T-helper 1 cell (primary cell): ENCODE measurements at places on chromosomes 2 and 18.

- no peak for DNase-seq
These were observed 32.6 kb upstream of the AGPS start for GRCh38 chr2:177359836-177360595.

GRCh38 chr2:52880872-52881271, 886.7 kb upstream of the CHAC2 start:
- no peak for DNase-seq

- no peak for DNase-seq
These were observed 309.0 kb upstream of the GULP1 start for GRCh38 chr2:187982668-187983067.

GRCh38 chr18:32469190-32469651, 1.5 kb downstream of the GAREM1 start:
- no peak for DNase-seq

DNA sequence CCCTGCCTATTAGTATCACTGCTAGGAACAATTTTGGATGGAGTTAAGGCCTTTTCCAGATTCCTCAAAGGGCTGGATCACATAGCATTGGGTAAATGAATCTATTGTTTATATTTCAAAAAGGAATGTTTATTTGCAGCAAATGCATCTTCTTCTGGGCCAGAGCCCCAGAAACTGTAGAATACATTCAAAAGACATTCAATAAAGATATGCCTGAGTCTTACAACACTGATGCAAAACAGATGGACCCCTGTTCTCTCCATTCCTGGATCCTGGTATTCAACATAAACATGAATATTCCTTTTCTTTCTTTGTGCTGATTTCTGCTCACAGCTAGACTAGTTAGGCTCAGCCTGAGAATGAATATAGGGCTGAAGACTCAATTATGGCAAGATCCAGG, 227.2 kb upstream of the KLHL29 start:
- no peak for DNase-seq

- DNase-seq: no peak
These were observed 17.3 kb downstream of the EN1 start for GRCh38 chr2:118830118-118830517.

- DNase-seq: no peak
These were observed 49.4 kb downstream of the PLEKHM3 start for GRCh38 chr2:207975921-207976320.

DNA sequence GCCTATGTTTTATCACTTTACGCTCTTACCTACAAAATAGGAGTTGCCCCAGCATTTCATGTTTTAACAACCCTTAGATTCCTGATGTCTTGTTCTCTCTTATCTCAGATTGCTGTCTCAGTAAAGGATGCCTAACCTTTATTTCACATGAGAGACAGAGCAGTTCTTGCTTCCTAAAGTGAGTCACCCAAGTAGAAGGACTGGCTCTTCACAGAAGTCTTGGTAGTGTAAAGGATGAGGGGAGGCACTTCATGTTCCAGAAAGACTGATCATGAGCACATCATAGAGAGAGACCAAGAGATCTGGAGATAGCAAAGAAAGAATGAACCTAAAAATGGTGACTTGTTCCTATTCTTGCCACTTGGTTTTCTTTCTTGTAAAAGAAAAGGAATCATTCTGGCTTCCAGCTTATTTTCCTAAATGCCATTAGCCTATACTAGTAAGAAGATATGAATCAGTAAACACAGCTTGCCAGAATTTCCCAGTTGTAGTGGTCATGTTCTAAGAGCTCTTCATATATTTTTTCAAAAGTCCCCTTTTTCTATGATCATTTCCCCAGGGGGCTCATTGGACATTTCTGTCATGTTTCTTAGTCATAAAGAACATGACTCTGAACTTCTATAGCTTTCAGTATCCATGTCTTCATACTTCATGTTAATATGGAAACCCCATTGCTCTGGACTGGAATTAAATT, 54.9 kb downstream of the MAPRE2 start:
- no peak for DNase-seq

- DNase-seq: no peak
These were observed 385.9 kb upstream of the CYRIA start for GRCh38 chr2:17051538-17051937.

DNA sequence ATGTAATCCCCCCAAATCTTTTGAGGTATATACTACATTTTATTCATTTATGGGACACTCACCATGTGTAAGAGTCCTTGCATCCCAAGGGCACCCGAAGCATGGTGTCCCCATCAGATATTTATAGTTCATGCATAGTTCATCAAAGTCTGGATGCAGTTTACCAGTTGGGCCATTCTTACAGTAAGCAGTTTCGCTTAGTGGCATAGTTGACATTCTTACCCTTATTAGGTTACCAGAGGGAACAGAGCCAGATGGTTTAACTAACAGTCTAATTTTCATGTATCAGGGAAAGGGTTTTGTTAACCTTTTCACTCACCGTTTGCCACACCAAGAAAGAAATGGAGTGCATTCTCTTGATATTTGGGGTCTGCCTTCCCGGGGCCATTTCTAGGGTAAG, 7.1 kb downstream of the ZNF407 start:
- DNase-seq: no peak

DNA sequence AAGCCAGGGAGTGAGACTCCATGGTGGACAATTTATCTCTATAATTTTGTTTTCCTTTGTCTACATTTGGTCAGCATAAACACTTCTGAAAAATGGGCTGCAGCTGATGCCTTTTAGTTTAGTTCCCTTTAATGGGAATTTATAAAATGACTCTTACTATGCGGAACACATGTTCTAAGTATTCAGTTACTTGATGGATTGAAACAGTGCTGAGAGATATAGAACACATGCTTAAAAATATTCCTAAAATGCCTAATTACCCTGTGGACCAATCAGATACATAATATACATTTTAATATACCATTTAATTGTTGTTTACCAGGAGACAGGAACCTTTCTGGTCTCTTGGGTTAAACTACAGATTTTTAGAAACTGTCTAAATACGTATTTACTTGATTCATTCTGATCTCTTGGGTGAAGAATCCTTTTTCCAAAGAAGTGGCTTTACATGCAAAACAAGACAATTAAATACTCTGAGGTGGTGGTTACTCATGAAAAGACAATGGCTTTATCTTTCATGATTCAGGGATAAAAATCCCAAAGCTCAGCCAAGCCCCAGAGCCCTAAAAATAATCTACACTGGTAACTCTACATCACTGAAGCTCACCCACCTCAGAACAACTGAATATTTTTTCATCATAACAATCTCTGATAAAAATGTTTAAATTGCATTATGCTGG, 128.1 kb upstream of the SERTAD2 start:
- DNase-seq: no peak

DNA sequence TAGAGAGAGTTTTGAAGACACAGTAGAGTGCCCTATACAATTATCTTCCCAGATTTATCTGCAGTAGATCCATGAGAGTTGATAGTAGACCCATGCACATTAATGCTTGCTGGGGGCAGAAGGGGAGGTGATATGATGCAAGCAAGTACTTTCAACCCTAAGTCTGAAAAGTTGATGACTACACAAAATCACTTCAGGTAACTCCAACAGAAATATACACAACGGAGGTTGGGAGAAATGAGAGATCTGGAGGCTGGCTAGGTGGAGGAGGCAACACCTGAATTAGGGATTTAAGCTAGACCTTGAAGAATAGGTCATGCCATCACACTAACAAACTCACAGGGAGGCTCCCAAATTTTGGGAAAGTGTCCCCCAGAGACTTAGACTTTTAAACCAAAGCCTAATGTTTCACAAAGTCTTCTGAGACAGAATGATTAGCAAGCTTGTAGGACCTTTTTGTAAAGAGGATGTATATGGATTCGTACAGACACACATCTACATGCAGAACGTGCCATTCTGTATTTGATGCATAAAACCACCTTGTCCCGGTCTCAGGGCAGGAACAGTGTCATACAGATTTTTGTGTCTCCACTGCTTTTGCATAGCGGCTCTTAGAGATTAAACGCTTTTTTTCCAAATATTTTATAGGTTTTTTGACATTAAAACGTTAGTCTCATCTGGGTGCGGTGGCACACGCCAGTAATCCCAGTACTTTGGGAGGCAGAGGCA, 937 bp upstream of the STAMBP start:
- no peak for DNase-seq

GRCh38 chr18:41647914-41648313, 307.1 kb upstream of the PIK3C3 start:
- no peak for DNase-seq

GRCh38 chr2:45275806-45276205, 266.6 kb upstream of the SIX2 start:
- no peak for DNase-seq

GRCh38 chr18:55339990-55340389, 248.0 kb downstream of the TCF4 start:
- DNase-seq: no peak

GRCh38 chr18:36608107-36608506, 220.7 kb downstream of the TPGS2 start:
- DNase-seq: no peak

DNA sequence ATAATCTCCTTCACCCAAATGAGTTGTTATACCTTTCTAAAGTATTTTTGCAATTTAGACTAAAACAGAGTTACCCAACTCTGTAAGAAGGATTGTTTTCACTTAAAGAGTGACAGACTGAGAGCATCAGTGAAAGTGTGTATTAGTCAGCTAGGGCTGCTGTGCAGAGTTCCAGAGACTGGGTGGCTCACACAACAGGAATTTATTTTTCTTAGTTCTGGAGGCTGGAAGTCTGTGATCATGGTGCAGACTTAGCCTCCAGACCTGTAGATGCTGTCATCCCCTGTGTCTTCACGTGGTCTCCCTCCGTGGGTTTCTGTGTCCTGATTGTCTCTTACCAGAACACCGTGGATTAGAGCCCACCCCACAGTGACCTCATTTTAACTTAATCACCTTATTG, 40.0 kb downstream of the BCL2L11 start:
- no peak for DNase-seq

GRCh38 chr2:239290618-239291474, 110.0 kb downstream of the HDAC4 start:
- DNase-seq: no peak

DNA sequence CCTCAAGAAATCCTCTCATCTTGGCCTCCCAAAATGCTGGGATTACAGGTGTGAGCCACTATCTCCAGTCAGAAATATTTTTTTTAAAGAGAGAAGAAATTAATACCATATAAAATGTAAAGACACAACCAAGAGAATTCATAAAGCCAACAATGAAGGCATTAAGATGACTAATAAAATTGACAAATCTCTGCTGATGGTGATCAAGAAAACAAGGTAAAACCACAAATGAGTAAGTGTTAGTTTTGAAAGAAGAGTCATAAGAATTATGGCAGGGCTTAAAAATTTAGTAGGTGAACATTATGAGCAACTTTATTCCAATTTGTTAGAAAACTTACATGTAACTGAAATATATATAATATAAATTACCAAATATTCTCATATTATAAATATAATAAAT, 752.8 kb upstream of the CELF4 start:
- DNase-seq: no peak

DNA sequence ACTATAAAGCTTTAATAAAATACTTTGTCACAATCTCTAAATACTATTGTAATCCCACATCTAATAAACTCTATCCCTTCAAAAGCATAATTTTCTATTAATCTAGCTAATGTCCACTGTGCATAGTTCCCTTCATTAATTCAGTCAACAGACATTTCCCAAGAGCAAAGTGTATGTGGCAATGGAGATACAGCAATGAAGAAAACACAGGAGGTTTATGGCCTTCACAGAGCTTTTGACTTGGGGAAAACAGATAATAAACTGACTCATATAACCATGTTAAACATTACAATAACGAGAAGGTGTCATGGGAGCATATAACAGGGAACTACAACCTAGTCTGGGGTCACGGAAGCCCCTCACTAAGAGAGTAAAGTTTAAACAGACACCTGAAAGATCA, 86.3 kb downstream of the SPIRE1 start:
- no peak for DNase-seq

DNA sequence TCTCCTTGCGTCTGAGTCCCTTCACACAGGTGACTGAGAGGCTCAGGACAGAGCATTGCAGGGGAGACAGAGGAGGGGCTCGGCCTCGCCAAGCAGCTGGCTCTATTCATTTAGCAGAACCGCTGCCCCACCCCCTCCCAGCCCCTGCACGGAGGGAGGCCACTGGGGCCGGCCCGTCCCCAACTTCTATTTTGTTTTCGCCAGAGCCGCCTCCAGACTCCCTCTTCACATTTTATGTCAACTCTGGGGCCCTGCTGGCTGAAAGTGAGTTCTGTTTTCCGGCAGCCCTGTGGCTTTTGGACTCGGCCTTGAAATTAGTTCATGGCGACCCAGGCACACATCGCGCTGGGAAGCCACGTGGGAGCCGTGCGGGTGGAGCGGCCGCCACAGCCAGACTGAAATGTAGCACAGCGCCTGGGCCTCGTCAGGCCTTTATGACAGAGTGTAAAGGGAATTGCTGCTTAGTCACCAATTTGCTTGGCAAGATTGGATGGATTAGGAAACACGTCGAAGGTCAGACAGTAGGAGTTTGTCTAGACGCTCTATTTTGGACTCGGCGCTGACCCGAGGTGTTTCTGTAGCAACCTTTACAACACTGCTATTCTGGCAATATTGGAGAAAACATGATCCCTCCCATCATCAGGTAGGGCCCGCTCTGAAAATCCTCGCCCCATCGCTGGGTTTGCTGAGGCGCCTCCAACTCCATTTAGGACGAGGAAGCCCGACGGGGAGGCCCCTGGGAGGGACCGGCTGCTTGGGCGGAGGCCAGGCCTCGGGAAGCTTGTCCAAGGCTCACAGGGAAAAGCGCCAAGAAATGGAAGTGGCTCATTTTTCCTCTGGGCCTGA, 90.7 kb upstream of the CTDP1 start:
- no peak for DNase-seq

- no peak for DNase-seq
These were observed 122.2 kb downstream of the NCOA1 start for GRCh38 chr2:24613154-24613814.
